Hair follicular keratinocyte (primary cell): ENCODE measurements at places on chromosomes 4 and X. TPM values are rescaled to one million over a fixed set of nuclear protein-coding genes. Genes with fewer than 3 reads are reported as not detected.

The TCEAL2 gene
- not detected in 2 replicates for total RNA-seq

The SUPT20HL2 gene
- not detected in 2 replicates for total RNA-seq

The YY2 gene
- total RNA-seq = 0.76 and 0.78 TPM in 2 replicates

The CT45A6 gene
- not detected in 2 replicates for total RNA-seq

The RIPPLY1 gene
- total RNA-seq = not detected in 2 replicates

The PAGE2 gene
- not detected in 2 replicates for total RNA-seq

The ITIH6 gene
- total RNA-seq = not detected in 2 replicates

The CPE gene
- 2.8 and 3.4 TPM in 2 replicates for total RNA-seq
